Stimulated activated naive B cell treated with anti-CD40 and anti-IgM and Interleukin-4, amounts not matched to agents 10 μg/mL and 1 μg/mL and 100 μg/mL, for 72 hours (primary cell): ENCODE measurements at places on chromosomes 6 and 20.

- no peak for DNase-seq
Measured at GRCh38 chr6:48957781-48958180, 505.3 kb downstream of the MMUT start.

DNA sequence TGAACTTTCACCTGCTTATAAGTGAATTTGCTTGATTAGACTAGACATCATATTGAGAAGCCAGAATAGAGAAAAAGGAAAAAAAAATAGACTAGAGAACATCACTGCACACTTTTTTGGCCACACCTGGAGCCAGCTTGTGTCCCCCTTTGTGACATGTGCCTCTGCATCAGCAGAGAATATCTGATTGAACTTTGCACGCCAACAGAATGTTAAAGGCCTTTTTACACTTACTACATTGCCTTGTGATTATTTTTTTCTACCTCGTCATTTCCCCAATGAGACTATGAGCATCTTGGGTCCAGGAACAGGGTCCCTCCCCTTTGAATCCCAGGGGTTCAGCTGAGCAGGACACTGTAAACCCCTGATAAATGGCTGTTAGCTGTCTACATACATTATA lies 17.2 kb upstream of the ZNF133 start:
- DNase-seq, result no peak

DNA sequence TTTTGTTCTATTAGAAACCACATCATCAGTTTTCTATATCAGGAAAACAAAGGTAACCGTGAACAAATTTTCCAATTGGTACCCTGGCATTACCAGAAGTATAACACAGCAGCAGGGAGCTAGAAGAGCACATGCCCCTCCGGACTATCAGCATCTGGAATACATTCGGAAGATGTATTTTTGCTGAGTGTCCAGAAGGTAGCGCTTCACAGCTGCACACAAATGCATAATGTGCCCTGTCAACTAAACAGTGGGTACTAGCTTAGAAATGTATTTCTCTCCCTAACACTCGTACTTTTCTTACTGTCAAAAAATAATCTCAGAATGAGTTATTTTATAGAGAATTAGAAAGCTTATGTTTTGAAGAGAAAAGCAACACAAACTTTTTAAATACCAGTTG lies 77.6 kb downstream of the HUS1B start:
- no peak for DNase-seq

DNA sequence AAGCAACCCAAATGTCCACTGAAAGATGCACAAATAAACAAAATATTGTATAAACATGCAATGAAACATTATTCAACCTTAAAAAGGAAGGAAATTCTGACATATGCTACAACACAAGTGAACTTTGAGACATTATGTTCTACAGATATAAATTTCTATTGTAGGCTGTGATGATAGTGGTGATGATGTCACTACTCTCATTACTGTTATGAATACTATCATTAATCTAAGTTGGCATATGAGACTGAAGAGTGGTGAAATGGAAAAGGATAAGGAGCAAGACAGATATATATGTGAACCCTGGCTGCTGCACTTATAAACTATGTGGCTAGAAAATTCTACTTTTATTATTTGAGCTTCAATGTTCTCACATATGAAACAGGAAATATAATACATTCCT lies 360.2 kb downstream of the TFAP2A start:
- no peak for DNase-seq

DNA sequence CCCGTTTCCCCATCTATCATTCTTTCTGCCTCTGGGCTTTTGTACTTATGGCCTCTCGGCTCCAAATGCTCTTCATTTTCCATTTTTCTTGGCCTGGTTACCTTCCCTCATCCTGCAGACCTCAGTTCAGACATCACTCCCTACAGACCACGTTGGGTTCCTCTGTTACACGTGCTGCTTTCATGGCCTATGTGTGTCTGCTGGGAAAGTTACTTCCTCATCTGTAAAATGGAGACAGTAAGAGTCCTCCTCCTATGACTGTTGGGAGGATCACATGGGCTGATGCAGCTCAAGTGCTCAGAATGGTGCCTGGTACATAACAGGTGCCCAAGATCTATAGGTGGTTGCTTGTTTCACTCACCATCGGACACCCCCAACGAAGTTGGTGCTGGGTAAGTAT lies 13.5 kb downstream of the KCNK17 start:
- no peak for DNase-seq

DNA sequence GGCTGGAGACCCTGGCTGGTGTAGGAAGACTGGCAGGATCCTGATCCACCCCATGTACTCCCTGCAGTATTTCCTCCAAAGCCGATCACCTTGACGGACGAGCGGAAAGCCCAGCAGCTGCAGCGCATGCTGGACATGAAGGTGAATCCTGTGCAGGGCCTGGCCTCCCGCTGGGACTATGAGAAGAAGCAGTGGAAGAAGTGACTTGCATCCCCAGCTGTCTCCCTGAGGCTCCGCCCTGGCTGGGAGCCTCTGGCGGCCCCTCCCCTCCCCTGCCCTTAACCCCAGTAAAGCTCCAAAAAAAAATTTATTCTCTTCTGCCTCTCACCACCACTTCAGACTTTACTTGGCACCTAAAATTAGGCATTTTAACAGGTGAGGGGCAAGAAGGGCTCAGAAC lies 7.0 kb downstream of the COX4I2 start:
- DNase-seq, result no peak

DNA sequence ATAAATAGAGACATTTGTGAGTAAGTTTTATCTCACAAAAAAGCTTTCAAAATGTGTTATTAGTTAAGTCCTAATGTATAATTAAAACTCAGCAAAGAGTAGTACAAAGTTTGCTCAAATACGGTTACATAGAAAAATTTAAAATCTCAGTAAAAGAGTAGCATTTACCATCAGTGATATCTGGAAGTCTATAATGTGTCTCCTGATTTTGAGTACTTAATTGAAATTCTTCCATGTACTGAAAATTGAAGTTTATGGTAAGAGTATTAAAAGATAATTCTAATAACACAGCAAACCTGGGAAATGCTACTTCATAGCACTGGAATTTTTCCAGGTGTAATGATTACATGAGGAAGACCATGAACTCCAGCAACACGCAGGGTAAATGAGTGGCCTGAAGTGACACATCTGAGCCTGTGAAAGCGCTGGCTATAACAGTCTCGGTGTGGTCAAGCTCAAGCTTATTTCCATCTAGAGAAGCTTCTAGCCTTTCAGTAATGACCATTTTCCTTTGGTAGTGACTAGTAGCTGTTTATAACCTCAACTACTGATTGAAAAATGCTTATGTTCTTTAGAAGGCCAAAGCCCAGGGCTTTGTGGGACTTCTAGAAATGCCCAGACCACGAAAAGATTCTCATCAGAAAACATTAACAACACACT lies 203.2 kb downstream of the ISM1 start:
- no peak for DNase-seq

DNA sequence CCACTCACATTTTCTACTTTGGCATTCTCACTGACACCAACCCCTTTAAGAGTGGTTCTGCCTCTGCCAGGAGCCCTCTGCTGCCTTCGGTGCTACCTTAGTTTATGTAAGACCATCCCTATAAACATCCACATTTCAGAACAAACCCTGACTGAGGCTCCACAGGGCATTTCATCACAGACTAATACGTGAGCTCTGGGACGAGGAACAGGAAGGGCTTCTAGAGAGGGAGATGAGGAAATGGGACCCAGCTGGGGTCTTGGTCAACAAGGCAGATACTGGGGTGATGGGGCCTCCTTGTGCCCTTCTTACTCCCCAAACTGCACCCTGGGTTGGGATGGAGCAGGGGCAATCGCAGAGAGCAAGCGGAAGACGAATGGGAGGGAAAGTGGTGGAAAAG lies 86.5 kb upstream of the FYN start:
- DNase-seq, result no peak

- no peak for DNase-seq
Measured at GRCh38 chr6:23340271-23340670, 770.9 kb downstream of the HDGFL1 start.

DNA sequence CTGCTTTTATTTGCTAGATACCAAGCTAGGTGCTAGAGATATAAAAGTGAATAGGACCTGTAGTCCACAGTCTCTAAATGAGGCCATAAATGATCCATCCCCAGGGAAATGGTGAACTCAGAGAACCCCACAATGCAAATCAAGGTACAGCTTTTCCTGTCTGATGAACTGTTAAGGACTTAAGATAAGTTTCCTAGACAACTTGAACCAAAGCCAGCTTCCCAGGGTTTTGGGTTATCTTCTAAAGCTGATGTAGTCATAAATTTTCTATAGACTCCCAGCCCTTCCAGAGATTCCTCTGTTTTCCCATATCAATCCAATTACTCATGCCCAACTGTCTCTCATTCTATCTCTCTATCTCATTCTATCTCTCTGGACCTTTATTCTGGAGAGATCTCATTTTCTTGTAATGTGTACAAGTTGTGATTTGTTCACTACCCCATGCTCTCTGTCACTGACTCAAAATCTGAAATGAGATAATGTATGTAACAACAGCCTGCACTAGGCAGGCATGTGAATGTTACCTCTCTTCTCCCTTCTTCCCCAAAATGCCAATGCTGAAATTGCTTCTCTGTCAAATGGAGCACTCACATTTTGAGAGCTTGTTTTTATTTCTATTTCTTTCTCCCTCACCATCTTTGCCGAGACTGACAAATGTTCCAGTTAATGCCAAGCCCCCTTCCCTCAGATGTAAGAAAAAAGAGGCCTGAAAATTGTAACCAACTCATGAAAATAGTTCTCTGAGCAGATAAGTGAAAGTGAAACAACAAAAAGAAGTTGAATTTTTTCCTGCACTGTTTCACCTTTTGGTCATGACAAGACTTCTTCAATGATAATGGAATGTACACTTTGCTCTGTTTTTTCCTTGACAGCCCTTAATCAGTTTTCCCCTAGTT lies 279.9 kb downstream of the SLC35F1 start:
- no peak for DNase-seq

DNA sequence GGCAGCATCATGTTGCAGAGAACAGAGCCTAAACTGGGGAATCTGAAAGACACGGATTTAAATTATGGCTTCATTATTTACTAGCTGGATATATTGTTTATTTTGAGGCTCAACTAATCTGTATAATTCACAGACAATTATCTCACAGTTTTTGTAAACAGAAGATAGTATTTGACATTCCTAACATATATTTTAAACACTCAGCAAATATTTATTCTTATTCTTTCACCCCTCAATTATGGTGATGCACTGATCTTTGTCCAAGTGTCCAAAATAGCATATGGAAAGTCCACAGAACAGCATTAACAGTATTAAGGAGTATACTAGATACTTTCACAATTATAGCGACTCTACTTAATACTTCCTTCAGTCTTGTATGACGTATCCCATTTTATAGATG lies 257.0 kb downstream of the ADGRG6 start:
- no peak for DNase-seq

- no peak for DNase-seq
Measured at GRCh38 chr6:87909849-87910248, 137.8 kb upstream of the SPACA1 start.

- no peak for DNase-seq
Measured at GRCh38 chr20:2237059-2237458, 58.7 kb upstream of the TGM3 start.

DNA sequence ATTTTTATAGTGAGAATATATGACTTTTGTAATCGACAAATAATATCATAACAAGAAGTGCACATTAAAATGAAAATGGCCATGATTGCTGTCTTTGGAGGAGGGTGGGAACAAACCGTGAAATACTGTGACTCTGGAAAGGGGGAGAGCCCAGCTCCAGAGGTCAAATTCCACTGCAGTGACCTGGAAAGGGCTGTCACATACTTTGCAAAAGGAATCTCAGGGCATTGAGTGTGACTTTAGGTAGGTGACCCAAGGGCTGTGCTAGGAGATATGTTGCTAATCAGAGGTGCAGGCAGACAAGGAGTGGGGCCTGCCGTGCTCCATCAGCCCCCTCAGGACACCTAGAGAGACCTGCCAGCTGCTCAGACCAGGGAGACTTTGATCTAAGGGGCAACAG lies 28.1 kb upstream of the BMP7 start:
- no peak for DNase-seq

- no peak for DNase-seq
Measured at GRCh38 chr6:80623066-80623815, 516.8 kb downstream of the BCKDHB start.

DNA sequence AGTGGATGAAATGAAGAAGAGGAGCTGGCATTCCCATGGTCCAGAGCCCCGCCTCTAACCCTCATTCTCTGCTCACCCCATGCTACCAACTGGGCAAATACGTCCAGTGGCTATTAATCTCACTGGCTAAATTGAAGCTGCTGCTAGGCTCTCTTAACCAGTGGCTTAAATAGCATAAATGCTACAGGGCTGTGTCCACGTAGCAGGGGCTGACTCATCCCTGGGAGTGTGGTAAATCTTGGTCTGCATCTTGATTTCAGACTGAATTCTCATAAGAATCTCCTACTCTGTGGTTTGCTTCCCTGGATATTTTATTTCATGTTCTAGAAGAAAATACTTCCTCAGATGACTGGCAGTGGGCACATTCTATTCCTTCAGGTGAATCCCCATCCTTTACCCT lies 193.1 kb upstream of the ARG1 start:
- DNase-seq, result no peak

GRCh38 chr20:33719989-33720709 lies at the start of gene PXMP4:
Gene PXMP4, minus strand, starts transcription at chr20:33720310. Its CDS starts 103 bp downstream, at chr20:33720207.
- DNase-seq, result peak; percentile 92

DNA sequence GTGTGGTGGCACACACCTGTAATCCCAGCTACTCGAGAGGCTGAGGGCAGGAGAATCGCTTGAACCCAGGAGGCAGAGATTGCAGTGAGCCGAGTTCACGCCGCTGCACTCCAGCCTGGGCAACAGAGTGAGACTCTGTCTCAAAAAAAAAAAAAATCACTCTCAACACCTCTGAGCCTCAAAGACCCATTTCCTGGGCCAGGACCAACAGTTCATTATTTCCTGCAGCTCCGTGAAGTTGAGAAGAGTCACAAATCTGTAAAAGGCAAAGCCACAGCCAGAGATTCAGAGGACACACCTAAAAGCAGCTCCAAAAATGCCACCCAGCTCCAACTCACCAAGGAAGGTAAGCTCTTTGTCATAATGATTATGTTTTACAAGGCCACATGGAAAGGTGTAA lies 15.2 kb upstream of the NOP56 start:
- DNase-seq, result no peak

GRCh38 chr6:30211899-30212298 lies 1.3 kb downstream of the TRIM26 start:
- no peak for DNase-seq

DNA sequence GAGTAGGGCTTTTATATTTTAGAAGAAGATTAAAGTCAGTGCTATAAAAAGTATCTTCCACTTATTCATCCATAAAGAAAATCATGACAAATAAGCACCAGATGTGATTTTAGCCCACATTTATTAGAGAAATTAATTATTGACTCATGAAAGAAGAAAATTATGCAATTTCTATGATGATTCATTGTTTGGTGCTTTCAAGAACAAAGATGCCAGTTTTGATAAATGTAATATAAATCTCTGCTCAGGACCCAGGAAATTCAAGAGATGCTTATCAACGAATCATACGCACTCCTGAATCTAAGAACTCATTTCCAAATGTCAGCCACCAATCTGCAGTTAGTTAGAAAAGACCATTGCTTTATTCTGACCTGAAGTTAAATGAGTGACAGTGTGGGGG lies 211.4 kb downstream of the ARHGAP18 start:
- DNase-seq, result no peak
